ENCODE measurements at places on chromosomes 1 and 21. TPM values are rescaled to one million over a fixed set of nuclear protein-coding genes. Genes with fewer than 3 reads are reported as not detected.
A peak's percentile ranks its signal among the peaks of the same experiment; 100 is the strongest.

FAAP20 gene
- total RNA-seq: 19.8 TPM

RNPEP gene
- 55.4 TPM for total RNA-seq

LCE3C gene
- total RNA-seq: not detected

KCND3 gene
- under 0.01 TPM for total RNA-seq

- no peak for DNase-seq
Observed at GRCh38 chr1:58874757-58875755, 91.2 kb upstream of the JUN start.

DNA sequence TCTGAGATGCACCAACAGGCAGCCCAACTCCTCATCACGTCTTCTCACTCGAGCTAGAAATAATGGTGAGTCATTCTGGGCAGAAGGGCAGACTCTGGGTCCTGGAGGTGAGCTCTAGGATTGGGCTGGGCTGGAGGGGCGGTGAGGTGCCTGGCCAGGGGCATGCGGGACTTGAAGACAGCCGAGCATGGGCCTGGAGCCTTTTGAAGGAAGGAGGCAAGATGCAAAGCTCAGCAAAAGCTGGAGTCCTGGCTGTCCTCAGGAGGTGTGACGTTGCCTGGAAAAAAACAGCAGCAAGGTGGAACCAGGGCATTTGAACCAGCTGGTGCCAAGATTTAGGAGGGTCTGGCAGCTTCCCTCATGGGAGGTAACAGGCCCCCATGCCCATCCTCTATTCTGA lies 712 bp downstream of the KCNA2 start:
- no peak for DNase-seq

DNA sequence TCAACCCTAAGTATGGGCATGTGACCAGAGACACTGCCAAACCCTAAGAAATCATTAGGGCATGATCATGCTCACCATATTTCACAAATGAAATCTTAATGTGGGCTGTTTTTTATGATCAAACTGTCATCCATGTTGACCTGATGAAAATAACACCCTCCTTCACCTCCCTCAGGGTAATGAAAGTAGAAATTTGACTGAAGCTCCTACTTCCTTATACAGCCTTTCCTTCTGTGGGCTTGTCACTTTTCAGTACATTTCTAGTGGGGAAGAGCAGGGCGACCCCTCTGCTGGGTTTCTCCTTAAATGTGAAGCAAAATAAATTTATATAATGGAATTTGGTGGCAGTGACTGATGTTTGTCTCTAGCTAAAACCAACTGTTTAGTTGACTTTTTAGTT lies 25.9 kb downstream of the IVNS1ABP start:
- no peak for DNase-seq

DNA sequence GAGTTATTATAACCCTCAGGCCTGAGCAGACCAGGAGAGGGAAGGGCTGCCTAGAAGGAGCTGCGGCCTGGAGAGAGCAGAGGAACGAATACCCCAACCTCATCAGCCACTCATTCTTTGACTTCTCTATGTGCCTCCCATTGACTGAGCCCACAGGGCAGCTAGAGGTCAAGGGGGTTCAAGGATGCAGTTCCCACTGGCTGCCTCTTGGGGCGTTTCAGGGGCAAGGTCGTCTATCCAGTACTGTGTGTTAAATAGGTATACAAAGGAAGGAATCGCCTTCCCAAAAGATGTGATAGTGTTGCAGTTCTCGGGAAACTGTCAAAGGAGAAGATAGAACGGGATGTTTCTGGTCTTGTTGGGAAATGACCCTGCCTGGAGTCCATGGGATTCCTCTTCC lies 250.6 kb downstream of the PRDM2 start:
- DNase-seq: no peak

- peak; percentile 11 for DNase-seq
Observed at GRCh38 chr1:85502171-85502570, 37.2 kb upstream of the DDAH1 start.

DNA sequence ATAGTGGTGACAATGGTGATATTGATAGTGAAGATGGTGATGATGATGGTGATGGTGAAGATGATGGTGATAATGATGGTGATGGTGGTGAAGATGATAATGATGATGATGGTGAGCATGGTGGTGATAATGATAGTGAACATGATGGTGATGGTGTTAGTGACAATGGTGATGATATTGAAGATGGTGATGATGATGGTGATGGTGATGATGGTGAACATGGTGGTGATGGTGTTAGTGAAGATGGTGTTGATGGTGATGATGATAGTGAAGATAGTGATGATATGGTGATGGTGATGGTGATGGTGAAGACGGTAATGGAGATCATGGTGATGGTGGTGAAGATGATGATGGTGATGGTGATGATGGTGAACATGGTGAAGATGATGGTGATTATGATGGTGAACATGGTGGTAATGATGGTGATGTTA lies 259.2 kb downstream of the MATN1 start:
- DNase-seq: no peak

- DNase-seq: no peak
Observed at GRCh38 chr1:223258751-223259198, 105.2 kb downstream of the SUSD4 start.
